NCI-H446 (cell line): ENCODE measurements at places on chromosomes 12 and 14.
A peak's percentile ranks its signal among the peaks of the same experiment; 100 is the strongest.

DNA sequence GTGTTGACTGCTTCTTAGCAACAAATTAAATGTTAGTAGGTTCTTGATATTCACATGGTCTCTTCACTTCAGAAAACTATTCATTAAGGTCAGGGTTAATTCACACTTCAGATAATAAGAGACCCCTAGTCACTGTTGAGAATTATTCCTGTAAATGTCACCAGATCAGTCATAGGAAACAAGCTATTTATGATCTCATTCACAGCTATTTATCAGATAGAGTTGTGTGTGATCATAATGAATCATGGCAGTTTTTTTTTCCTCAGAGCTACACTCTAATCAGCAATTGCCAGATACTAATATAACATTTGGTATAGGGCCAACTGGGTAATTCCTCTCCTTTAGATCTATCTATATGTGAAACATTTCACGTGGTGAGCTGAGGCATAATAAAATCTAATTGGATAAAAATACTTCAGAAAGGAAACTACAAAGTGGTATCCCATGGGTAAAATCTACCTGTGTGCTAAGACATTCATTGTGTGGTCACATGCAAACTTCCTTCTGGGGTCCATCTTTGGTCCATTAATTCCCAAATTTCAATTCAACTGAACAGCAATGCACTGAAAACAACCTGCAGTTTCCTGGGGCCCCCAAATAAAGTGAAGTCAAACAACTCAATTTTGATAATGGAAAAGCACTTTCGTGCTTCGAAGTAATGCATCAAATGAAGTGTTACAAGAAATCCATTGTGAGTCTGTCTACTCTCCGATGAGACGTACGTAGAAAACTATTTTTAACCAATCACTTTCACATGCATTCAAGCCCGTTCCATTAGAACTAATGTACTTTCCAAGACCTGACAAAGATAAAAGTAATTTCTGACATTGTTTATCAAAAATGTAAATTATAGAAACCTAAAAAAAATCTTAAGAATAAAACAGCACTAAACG is 197.0 kb downstream of the ACSS3 start:
- DNase-seq: no peak

- no peak for DNase-seq
Measured at GRCh38 chr14:69755784-69756183, 11.2 kb upstream of the SRSF5 start.

DNA sequence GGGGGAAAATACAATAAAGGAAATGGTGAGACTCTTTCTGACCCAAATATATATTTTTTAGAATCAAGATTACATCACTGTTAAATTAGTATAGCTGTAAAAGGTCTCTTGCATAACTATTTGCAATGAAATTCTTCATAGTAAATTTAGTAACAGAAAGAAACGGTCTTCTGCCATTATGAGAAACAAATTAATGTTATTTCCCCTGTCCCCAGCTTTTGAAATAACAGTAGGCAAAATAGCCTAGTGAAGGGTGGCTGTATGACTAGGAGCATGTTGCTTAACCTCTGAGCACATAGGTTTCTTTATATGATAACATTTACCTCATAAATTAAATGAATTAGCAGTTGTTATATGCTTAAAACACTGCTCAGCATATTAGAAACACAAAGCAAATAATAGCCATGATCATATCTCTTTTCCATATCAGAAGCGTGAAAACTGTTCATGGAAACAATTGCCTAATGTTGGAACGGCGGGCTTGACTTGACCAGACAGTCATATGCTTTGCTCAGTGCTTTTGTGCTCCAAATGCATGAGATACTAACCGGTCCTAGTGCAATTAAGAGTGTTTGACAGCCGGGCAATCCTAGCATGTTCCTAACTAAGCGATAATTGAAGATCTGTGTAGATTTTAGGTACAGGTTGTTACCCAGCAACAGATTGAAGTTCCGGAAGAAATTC is 24.0 kb downstream of the BHLHE41 start:
- no peak for DNase-seq

- peak; percentile 7 for DNase-seq
Measured at GRCh38 chr14:64823305-64823861, 56.3 kb downstream of the SPTB start.

DNA sequence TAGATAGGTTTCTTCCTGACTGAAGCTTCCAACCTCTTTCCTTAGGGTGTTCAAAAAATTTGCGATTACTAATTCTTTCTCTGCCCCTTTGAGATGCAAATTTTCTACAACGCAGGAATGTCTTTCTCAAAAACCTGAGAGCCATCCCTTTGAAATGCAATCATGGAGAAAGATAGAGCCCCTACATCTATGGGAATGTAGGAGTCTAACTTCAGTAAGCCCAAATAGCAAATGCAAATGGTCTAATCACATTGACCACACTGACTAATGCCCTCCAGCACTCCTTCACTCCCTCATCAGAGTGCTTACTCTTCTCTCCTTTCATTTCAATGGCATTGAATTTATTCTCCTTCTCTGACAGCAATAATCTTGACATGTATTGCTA is 107.1 kb downstream of the SLC6A15 start:
- no peak for DNase-seq

GRCh38 chr12:79406993-79407392 is 283.8 kb downstream of the PAWR start:
- no peak for DNase-seq

DNA sequence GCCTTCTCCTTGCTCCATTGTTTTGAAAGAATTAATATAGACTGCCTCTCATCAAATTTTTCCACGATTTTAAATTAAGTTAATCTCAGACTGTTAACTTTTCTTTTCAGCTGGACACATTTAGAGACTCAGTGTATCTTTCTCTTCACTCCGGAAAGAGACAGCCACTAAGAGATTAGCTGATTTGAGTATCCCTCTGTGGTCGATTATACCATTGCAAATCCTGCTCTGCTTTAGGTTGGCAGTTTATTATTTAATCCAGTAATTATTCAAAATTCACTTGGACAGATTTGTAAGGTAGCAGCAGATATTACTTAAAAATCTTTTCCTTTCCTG is 588 bp upstream of the TWF1 start:
- DNase-seq: no peak

- DNase-seq: no peak
Measured at GRCh38 chr14:53019406-53019805, 68.6 kb upstream of the FERMT2 start.

- no peak for DNase-seq
Measured at GRCh38 chr12:46187023-46187422, 81.8 kb downstream of the SLC38A1 start.

DNA sequence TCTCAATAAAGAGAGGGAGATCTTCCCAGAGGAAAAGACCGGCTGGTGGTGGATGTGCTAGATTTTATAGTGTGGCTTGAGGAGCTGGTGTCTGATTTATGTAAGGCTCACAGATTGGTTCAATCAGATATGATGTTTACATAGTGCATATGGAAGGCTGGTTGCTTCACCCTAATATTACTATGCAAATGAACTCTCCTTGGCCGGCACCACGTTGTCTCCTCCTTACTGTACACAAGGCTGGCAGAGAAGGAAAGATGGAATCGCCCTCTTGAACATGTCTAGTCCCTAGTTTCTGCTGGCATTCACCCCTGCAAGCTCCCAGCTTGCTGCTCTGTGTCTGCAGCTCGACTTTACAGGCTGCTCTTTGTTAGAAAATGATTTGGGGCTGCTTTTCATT is 8.9 kb downstream of the FAM186A start:
- DNase-seq: no peak

DNA sequence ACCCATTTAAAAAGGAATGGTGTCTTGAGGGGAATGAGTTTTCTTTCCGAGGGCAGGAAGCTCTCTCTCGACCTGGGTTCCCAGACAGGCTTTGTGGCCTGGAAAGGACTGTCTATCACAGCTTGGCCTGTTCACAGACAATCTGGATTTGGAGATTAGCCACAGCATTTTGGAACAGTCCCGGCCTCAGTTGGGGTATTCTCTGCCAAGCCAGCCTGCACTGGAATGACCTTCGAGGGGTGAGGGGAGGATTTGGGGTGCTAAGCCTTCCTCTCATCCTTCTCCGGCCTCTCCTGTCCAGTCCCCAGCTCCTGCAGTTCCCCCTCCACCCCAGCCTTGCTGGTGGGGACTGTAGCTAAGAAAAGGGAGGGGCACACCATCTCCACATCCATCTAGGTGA is 13.0 kb downstream of the TBX5 start:
- no peak for DNase-seq

DNA sequence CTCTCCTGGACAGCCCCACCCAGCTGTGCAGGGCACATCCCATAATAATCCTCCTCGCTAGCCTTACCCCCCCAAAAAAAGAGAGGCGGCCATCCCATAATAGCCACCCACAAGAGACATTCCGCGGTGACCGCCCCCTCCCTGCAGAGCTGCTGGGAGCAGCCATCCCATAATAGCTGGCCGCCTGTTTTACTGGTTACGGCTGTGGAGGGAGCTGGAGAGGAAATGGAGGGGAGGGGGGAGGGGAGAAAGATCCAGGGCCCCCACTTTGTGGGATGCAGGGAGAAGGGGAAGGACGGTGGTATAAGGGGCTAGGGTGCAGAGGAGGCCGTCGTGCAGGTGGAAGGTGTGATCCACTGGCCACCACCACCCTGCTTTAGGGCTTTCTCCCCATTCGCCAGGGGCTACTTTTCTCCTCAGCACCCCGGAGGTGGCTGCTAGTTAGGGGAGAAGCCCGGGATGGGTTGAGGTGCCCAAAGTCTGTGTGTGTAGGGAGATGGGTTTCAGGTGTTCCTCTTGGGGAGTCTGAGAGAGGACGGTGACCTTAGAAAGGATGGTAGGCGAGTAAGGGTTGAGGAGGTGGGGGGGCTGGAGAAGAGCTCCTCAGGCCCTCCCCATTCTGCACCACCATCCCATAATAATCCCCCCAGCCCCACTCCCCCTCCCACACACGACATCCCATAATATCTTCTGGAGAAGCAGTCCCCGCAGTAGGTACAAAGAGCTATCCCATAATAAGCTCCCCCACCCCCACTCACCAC is 6.0 kb upstream of the CHD4 start:
- DNase-seq: no peak

GRCh38 chr14:53491256-53491883 is 338.2 kb upstream of the DDHD1 start:
- DNase-seq: no peak

DNA sequence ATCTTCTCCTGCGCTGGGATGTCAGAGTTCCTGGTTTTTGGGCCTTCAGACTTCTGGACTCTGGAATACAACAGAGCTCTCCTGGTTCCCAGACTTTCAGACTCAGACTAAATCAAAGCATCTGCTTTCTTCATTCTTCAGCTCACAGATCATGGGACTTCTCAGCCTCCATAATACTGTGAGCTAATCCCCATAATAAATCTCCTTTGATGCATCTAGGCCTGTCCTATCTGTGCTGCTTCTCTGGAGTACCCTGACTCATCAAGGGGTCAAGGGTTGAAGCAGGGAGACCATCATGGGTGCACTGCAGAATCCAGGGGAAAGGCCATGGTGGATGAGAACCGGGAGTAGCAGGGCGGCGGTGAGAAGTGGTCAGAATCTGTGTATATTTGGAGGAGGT is 1094.1 kb upstream of the TMEM132C start:
- DNase-seq: no peak

DNA sequence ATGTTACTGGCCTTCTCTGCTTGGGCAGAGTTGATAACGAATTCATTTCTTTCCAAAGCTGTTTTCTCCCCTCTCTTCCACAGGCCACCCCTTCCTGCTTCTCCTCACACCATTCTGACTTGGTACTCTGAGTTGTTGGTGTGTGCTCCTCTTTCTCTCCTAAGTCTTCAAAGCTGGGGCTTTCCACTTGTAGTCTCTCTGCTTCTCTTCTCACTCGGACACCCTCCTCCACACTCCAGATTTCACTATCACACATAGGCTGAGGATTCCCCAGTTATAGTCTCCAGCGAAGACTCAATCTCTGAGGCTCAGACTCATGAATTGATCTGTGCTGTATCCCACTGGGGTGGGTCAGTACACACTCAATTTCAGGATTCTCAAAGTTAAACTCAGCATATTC is 201.0 kb downstream of the SSPN start:
- no peak for DNase-seq

- DNase-seq: no peak
Measured at GRCh38 chr12:10154145-10154496, 17.8 kb downstream of the OLR1 start.

DNA sequence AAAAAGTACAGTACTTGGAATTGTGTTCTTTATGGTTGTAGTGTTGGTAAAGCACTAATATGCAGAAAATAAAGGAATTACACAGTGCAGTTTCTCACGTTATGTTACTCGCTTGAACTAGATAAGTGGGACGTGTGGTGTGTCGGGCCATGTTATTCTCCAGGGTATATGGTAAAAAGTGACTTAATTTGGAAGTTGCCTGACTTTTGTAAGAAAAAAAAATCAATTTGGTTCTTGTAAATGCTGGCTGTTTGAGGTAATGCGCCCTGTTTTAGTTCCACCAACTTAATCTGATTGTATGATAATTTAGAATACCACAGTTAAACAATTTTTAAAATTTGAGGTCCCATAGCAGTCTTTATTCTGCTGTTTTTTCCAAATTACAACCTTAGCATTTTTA is 4.1 kb downstream of the ARF6 start:
- DNase-seq: no peak

- no peak for DNase-seq
Measured at GRCh38 chr12:7344833-7345606, 41.1 kb downstream of the ACSM4 start.

- DNase-seq: no peak
Measured at GRCh38 chr12:107660235-107660634, 25.4 kb upstream of the PWP1 start.

- DNase-seq: no peak
Measured at GRCh38 chr14:101813833-101814232, 52.3 kb downstream of the PPP2R5C start.

DNA sequence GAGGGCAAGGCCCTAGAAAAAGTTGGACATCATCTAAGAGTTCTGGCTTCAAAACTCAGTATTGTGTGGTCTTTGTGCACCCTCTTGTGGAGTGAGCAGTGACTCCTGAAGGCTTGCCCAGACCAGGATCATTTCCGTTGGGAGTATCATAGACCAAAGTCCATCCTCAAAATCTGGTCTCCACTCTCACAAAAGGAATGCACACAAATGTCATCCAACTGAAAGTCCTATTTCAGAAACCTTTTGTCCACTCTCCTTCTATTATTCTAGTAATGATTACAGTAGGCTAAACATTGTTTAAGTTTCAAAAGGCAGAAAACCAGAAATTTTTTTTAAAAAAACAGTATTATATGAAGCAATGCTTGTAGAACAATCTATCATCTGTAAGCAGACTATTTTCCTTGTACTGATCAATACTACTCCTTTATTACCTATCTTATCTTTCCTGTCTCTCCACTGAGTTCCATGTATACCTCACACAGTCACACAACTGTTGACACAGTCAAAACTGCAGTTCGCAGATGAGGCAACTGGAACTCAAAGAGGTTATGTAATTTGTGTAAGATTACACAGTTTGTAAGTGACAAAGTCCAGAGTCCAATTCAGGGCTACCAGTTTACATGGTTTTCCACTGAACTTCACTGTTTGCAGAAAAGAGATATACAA is 41.4 kb downstream of the COX16 start:
- peak; percentile 65 for DNase-seq

DNA sequence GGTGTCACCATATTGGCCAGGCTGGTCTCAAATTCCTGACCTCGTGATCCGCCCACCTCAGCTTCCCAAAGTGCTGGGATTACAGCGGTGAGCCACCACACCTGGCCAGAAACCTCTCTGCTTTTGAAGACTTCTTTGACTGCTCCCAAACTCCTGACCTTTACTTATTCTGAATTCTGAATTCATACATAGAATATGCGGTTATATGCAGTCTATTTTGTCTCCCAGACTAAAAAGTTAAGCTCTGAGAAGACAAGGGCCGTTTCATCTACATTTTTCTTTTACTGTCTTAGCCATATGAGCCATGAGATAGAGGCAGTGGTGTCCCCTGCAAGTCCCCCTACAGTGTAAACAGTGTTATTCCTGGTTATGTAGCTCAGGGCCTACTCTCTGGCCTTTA is 179.3 kb downstream of the NTF3 start:
- DNase-seq: no peak
